ENCODE measurements at places on chromosomes 7 and 10.

DNA sequence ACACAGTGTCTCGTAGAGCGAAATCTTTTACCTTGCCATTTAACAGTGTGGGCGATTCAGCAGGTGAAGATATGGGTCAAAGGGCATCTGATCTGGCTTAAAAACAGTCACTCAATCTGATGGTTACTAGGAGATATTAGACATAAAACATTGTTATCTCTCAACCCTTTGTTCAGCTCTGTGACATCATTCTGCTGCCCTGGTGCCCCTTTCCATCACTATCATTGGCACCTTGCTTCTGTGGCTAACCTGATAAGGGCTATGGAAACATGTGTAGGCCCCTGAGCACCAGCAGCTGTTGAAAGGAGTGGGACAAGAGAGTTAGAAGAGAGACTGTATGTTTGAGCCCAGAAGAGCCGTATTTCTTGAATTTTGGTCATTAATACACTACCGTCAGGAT lies 650.3 kb downstream of the PHTF2 start:
- no peak for DNase-seq

DNA sequence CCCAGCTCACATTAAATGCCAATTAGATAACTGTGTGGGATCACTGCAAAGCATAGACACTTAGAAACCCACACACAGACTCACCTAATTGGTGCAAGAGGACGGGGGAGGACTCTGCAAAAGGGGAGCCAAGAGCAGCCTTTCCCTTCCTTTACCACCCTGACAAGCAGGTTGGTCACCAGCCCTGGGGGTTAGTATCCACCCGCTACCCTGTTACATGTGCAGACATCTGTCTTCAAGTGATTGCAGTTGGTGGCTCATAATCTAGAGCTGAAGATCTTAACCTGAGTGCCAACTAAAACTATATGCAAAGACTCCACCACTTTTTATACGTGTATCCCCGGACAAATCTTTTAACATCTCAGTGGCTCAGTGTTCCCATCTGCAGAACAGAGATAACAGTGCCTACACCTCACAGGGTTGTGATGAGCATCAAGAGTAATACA lies 56.9 kb downstream of the SORBS1 start:
- DNase-seq: no peak

DNA sequence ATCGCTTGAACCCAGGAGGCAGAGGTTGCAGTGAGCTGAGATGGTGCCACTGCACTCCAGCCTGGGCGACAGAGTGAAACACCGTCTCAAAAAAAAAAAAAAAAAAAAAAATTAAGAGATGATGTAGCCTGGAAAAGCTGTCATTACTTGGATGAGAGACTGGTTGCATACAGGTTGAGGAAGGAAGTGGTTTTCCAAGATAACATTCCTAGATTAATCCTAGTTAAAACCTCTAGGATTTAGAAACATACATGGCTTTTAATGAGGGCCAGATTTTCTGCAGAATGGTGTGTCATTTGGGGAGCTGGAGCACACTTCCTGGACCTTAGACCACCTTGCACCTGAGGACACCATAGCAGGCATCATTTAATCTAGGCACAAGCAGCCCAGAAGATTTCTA lies 17.8 kb downstream of the VWA2 start:
- DNase-seq: no peak

DNA sequence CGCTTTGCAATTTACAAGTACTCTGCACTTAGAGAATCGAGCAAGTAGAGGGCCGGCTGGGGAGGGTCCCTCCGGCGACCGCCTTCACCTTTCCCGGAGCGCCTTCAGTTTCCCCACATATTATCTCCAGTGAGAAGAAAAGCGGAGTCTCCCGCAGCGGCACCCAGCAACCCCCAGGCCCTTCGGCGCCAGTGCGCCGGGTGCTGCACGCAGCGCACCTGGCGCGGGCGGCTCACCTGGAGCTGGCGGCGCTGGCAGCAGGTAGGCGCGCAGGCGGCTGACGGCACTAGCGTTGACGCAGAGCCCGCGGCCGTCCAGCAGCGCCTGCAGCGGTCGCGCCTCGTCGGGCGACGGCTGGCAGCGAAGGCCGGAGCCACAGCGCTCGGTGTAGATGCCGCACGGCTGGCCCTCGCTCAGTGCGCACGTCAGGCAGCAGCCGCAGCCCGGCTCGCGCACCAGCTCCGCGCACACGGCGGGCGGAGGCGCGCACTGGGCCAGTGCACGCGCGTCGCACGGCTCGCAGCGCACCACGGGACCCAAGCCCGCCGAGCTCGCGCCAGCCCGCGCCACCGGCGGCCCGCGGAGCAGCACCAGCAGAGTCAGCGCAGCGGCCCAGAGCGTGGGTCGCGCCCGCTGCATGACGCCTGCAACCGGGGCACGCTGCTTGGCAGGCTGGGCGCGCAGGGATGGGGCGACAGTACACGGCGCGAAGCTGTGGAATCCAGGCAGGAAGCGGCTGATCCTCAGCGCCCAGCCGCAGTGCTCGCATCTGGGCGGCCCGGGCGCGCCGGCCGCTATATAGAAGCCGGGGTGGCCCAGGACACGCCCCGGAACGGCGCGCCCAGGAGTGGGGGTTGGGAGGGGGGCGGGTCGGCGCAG lies at the start of gene IGFBP3:
TSS of gene IGFBP3 (minus strand) at position 771 of the 879 bp plus-strand sequence. CDS start at position 639, 132 bp downstream.
- DNase-seq: peak; percentile 82

GRCh38 chr7:16727736-16728135 lies 25.8 kb upstream of the TSPAN13 start:
- DNase-seq: no peak

DNA sequence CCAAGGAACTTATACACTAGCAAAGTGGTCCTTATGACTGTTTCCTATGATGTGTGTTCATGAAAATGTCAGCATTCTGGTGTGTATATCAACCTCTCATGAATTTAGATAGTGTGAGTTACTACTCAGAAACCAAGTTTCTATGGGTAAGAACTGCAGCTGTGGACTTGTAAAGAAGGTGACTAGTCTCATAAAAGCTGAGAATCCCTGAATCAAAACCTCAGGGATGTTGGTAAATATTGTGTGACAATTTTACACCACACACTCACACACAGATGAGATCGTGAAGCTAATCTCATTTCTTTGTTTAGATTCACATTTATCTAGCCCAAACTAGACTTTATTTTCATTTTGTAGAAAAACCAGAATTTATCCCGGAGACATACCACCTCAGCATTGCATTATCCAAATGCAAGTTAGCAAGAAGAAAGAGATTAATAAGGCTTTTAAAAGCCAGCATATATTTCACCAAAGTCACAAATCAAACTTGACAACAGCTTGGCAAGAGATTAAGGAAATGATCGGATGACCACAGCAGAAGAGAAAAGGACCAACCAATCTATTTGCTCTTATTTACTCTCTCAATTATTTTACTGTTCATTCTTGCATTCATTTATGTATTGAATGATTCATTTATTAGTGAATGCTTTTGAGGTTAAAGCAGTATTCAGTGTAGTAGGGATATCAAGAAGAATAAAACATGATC lies 92.9 kb downstream of the PLXDC2 start:
- DNase-seq: no peak

All from ELF-1 (cell line).